GM23338 (cell line): ENCODE measurements at places on chromosomes 6 and 20.

DNA sequence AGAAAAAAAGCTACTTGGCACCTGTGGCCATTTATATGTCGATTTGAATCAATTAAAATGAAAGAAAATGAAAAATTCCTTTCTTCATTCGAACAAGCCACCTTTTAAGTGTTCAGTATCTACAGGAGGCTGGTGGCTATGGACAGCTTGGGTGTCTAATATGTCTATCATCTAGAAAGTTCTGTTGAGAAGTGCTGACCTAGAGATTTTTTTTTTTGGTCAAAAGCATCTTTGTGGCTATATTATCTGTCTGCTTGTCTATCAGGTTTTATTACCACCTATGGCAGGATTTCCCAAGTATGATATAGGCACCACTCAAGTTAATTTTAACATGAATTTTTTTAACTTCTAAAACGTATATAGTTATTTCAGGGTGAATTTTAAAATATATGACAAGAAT is 250.8 kb downstream of the TSHZ2 start:
- no peak for DNase-seq

- DNase-seq: no peak
These were observed 246.2 kb downstream of the FOXC1 start for GRCh38 chr6:1855890-1856289.

GRCh38 chr20:58880994-58881752 is 28.7 kb downstream of the GNAS start:
- no peak for DNase-seq

DNA sequence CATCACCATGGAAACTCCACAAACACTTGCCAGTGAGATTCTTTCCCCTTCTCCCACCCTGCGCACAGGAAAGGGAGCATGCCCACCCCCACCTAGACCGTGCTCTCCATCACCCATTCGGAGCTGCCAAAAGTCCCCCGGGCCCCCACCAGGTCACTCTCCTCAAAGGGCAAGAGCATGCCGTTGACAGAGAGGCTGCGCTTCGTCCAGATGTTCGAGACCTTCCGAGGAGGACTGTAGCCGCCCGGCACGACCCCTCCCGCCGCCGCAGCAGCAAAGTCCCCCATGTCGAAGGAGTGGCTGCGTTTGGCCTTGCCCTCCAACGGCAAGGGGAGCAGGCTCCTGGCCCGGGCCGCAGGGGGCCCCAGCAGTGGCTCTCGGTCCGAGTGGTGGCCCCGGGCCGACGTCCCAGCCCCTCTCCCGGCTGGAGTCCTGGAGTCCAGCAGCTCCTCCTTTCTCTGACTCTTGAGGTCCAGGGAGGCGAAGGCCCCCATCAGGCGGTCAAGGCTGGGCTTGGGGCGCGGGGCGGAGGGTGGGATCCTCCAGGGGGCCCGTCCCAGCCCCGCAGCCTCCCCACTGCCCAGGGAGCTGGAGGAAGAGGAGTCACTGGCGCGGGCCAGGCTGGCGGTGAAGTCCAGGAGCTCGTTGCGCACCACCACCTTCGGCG is 195.2 kb downstream of the LRFN2 start:
- no peak for DNase-seq

GRCh38 chr6:52641388-52641787 is 29.5 kb upstream of the TMEM14A start:
- no peak for DNase-seq

- DNase-seq: no peak
These were observed 26.0 kb downstream of the RBM38 start for GRCh38 chr20:57417051-57417689.

- DNase-seq: no peak
These were observed 175.5 kb downstream of the BTBD3 start for GRCh38 chr20:12093057-12093796.
